ENCODE measurements at places on chromosomes 6 and 20. TPM values are rescaled to one million over a fixed set of nuclear protein-coding genes. Genes with fewer than 3 reads are reported as not detected.

The ARFGEF3 gene
- polyA plus RNA-seq, result 0.15 TPM

The SCRT2 gene
- not detected for polyA plus RNA-seq

The SLC17A1 gene
- not detected for polyA plus RNA-seq

The FAM209B gene
- 0.43 TPM for polyA plus RNA-seq

The GINS1 gene
- polyA plus RNA-seq, result 4.1 TPM

The POPDC3 gene
- polyA plus RNA-seq, result 0.24 TPM

The ANGPT4 gene
- 0.08 TPM for polyA plus RNA-seq

The CRISP3 gene
- 176 TPM for polyA plus RNA-seq

The RPS6KA2 gene
- 8.7 TPM for polyA plus RNA-seq

The ULBP3 gene
- polyA plus RNA-seq, result 1.9 TPM

The DLL1 gene
- polyA plus RNA-seq, result 15.6 TPM

The LGSN gene
- polyA plus RNA-seq, result not detected

The VARS1 gene
- 35.7 TPM for polyA plus RNA-seq

The MDC1 gene
- polyA plus RNA-seq, result 8.1 TPM

The FAM83B gene
- 2.7 TPM for polyA plus RNA-seq

The BPIFB4 gene
- polyA plus RNA-seq, result not detected

The RBPJL gene
- polyA plus RNA-seq, result 0.04 TPM

The ARMC12 gene
- polyA plus RNA-seq, result 0.27 TPM

The EZR gene
- 257 TPM for polyA plus RNA-seq

The SAMD5 gene
- 7.2 TPM for polyA plus RNA-seq

The DDX43 gene
- 0.31 TPM for polyA plus RNA-seq

The RALGAPB gene
- polyA plus RNA-seq, result 10.3 TPM

The OR2H2 gene
- not detected for polyA plus RNA-seq

The MANEA gene
- polyA plus RNA-seq, result 2.0 TPM

The LCA5 gene
- polyA plus RNA-seq, result 0.73 TPM

The GLP1R gene
- not detected for polyA plus RNA-seq

The RGS19 gene
- polyA plus RNA-seq, result 5.0 TPM

The STMN3 gene
- polyA plus RNA-seq, result 3.7 TPM

The ADTRP gene
- 0.31 TPM for polyA plus RNA-seq

The GPX5 gene
- polyA plus RNA-seq, result not detected

Measured in esophagus (tissue), 2 donors.